Activated naive CD4-positive, alpha-beta T cell treated with anti-CD3 and anti-CD28 coated beads, Interleukin-2, amount 50 U/mL, for 72 hours (primary cell): ENCODE measurements at places on chromosomes 6 and 20. TPM values are rescaled to one million over a fixed set of nuclear protein-coding genes. Genes with fewer than 3 reads are reported as not detected.

DNA sequence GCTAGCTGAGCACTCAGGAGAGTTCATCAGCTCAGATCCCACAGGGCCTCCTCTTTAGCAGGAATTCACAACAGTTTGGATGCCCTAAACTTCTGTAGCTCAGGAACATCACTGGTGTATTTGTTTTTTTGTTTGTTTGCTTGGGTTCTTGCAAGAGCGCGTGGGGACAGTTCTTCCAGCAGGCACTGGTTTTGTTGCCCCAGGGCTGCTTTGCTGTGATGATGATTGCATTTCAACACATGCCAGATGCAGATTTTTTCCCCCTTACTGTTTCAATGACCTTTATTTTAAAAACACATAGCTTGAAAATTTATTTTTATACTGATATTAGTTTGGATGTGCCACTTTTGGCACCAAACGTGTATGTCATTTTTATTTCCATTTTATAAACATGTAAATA is 77.1 kb downstream of the DHX35 start:
- no peak for DNase-seq

The SLC4A11 gene
- 0.14 TPM for total RNA-seq

DNA sequence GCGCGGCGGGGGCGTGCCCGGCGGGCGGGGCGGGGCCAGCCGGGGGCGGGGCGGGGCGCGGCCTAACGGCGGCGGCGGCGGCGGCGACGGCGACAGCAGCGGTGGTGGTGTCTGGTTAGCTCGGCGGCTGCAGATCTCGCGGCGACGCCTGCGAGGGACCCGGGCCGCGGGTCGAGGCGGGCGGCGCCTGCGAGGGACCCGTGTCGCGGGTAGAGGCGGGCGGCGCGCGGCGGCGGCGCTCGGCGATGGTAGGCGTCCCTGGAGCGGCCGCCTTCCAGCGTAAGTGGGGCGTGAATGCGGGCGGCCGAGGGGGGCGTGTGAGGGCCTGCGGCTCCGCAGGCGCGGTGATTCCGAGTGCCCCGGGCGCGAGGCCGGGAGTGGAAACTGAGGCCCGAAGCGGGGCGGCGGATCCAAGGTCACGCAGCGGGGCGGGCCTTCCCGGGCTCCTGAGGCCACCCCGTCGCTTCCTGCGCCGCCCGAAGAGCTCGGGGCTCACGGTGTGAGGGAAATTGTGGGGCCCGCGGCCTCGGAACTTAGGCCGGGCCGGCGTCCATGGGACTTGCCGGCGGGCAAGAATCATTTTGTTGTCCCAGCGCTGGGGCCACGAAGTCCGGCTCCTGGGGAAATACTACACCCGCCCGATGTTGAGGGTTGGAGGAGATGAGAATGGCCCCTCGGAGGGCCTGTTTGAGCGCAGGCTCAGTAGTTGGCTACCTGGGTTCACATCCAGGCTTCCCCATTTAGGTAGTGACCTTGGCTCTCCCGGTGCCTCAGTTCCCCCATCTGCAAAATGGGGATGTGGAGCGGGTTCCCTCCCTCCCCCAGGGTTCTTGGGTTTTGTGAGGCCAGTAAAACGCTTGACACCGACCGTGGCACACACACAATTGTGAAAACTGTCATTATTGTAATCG is at the start of gene CBFA2T2:
TSS of gene CBFA2T2 (plus strand) at position 74 of the 911 bp plus-strand sequence. CDS start at position 246, 172 bp downstream.
- DNase-seq, result no peak

- no peak for DNase-seq
These were observed 187.2 kb downstream of the FOXC1 start for GRCh38 chr6:1796706-1797529.

- no peak for DNase-seq
These were observed 48.5 kb downstream of the STK4 start for GRCh38 chr20:45014671-45015415.

GRCh38 chr6:128446497-128446896 is 73.9 kb downstream of the PTPRK start:
- no peak for DNase-seq

The GSTA2 gene
- not detected for total RNA-seq

The FRK gene
- total RNA-seq, result 0.12 TPM

GRCh38 chr6:1162367-1163275 is 149.3 kb upstream of the FOXQ1 start:
- no peak for DNase-seq

- DNase-seq, result no peak
These were observed 16.4 kb upstream of the CYP24A1 start for GRCh38 chr20:54190217-54190616.

DNA sequence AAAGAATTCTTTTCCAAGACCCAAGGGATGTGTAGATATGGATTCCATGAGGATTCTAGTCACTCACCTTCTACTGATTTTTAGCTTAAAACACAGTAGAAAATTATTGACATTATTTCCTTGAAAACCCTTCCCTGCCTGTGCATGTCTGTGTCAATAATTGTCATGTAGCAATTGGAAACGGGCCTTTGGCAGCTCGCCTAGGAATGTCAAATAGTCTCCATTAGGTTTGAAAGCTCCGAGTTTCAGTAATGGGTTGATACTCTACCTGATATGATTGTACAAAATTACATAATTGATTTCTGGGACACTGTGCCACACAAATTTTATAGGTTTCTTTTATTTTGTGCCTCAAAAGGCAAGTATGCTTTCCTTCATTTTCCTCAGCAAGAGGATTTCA is 515.2 kb upstream of the ARID1B start:
- no peak for DNase-seq

DNA sequence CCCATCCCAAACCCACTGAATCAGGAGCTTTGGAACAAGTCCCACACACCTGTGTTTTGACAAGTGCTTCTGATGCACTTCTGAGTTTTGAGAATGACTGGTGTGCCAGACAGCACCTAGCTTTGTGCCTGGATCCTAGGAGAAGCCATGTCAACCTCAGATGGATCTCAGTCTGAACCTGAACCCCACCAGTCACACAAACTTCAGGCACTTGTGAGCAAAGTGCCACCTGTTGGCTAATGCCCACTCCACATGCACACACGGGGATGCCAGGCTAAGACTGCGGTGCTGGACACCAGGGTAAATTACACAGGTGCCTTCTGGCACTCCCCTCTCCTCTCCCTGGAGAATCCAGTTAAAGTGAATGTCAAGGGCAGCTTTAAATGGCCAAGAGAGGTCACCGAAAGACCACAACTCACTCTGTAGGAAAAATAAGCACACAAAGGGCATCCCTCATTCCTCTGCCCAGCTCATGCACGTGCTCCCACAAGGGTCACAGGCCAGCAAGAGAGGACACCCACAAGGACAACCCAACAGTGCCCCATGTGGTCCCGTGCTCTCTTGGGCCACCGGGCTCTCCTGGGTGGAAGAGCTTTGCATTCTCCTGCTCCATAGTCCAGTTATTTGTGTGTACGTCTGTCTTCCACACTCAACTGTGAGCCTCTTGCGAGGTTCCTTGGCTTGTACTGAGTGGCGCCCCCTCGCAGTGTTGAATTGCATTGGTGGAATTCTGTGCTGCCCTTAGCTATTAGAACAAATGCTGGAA is 45.6 kb downstream of the TAF8 start:
- no peak for DNase-seq

- no peak for DNase-seq
These were observed 88.3 kb upstream of the SLC22A23 start for GRCh38 chr6:3545156-3545555.

The CCDC170 gene
- total RNA-seq, result not detected

The PAX1 gene
- not detected for total RNA-seq

DNA sequence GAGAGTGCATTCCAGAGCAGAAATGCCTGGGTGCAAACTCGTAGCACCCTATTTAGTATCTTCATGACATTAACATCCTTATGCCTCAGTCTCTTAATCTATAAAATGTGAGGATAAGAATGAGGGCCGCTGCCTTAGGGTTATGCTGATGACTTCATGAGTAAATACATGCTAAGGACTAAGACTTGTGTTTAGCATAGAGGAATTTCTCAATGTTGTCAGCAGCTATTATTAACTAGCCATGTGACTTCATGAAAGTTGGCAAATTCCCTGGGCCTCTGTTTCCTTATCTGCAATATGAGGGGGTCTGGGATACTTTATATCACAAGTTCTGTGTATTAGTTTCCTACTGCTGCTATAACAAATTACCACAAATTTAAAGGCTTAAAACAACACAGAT is 108.1 kb upstream of the RIPOR2 start:
- no peak for DNase-seq

The BEND6 gene
- total RNA-seq, result not detected

- no peak for DNase-seq
These were observed 224.5 kb downstream of the FOXC1 start for GRCh38 chr6:1834207-1834606.

DNA sequence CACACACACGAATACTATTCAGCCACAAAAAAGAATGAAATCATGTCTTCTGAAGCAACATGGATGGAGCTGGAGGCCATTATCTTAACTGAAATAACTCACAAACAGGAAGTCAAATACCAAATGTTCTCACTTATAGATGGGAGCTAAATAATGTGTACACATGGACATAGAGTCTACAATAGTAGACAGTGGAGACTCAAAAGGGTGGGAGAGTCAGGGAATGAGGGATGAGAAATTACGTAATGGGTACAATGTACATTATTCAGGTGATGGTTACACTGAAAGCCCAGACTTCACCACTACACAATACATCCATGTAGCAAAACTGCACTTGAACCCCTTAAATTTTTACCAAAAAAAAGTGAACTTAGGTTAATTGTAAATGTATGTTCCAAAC is 160.4 kb downstream of the TASP1 start:
- no peak for DNase-seq

- DNase-seq, result no peak
These were observed 125.6 kb upstream of the SASH1 start for GRCh38 chr6:148217051-148217450.

DNA sequence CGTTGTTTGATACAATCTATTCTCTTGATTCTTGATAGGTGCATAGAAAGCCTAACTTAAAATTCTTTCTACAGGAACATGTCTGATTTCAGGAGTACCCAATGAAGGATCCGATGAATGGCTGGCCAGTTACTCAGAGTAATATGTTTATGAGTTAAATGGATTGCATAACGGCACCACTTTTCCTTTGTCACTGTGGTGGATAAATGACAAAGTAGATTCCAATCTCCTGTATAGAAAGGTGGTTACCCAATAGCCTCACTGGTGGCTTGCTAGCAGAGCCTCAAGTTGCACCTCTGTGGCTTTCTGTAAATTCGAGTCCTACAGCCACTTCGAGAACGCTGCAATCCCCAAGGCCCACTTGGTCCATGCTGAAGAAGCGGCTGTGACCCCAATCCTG is 28.4 kb downstream of the LHFPL5 start:
- no peak for DNase-seq

DNA sequence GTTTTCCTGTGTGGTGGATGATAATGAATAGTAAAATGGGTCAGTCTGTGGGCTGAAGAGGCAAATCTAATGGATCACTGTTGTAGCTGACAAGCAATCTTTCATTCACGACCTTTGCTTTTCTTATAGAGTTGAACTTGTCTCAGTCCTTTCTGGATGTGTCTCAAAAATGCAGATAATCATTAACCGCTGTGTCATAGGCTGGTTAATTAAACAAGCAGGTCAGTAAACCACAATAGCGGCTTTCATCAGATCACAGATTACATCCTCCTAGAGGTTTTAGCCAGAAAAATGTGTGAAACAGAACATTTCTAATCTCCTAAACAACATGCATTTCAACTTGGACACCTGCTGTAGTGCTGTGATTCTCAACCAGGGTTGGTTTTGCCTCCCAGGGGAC is 2.5 kb upstream of the METTL24 start:
- no peak for DNase-seq

The ATP6V1G2 gene
- total RNA-seq, result 7.4 TPM

- peak; percentile 43 for DNase-seq
These were observed 144.6 kb upstream of the AGPAT4 start for GRCh38 chr6:161418463-161418945.

DNA sequence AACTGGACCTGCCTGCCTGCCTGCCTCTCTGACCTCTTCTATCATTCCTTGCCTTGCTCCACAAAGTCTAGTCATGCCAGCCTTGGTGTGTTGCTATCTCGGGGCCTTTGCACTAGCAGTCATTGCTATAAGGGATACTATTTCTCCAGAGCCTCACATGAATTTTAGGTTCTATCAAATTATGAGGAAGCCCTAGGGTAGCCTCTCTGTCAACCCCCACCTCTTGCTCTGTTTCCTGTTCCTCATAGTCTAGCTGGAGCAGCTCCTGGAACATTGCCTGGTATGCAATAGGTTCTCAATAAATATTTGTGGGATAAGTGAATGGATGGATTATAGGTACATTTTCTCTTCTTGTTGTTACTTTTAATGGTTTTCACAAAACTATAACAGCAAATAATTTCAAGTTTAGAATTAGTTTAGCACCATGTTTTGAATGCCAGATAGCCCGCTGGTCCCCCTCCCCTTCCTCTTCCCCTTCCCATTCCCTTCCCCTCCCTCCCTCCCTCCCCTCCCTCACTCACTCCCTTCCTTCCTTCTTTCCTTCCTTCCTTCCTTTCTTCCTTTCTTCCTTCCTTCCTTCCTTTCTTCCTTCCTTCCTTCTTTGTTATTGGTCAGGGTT is 46.9 kb upstream of the DTNBP1 start:
- no peak for DNase-seq

GRCh38 chr6:117615750-117616390 is 13.6 kb upstream of the GOPC start:
- no peak for DNase-seq

DNA sequence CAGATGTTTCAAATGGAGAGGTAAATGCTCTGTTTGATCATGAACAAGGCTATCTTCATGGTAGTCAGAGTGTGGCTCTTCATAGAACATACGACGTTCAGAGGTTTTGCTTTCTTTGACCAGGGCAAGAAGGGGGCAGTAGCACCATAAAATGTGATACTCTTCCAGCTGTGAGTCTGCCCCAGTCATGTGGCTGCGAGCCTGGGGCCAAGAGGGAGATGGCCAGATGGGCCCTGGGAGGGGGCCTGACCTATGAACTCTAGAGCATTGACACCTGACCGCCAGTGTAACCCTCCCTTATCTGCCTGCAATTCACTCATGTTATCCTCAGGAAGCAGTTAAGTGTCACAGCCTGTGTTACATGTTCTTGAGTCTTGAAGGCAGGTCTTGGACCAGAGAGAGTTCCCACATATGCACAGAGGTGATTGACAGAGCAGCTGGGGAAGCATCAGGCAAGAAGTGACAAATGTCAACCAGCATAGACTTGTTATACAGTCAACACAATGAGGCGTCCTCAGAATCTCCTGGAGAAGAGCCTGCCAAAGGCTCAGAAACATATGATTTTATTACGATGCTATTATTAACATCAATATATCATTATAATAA is 55.0 kb downstream of the SCML4 start:
- no peak for DNase-seq

The ATG5 gene
- total RNA-seq, result 23.5 TPM

The ERVFRD-1 gene
- not detected for total RNA-seq

GRCh38 chr20:24665741-24666191 is 196.3 kb downstream of the SYNDIG1 start:
- DNase-seq, result no peak

DNA sequence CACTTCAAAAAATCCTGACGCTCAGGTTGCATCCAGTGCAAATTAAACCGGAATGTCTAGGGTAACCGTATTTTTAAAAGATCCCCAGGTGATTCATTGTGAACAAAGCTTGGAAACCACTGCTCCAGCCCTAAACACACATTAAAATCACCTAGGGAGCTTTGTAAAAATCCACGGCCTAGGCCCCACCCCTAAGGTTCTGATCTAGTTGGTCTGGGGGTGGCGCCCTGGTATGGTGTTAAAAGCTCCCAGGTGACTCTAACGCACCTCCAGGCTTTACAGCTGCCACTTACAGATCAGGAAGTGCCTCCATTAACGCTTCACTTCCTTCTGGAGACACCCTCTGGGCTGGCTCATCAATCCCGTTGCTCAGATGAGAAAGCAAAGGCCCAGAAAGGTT is 92.2 kb downstream of the GRM4 start:
- no peak for DNase-seq

The SLC17A2 gene
- total RNA-seq, result 0.25 TPM
